Hepatic stellate cell (primary cell): ENCODE measurements at places on chromosomes 11 and 22.

DNA sequence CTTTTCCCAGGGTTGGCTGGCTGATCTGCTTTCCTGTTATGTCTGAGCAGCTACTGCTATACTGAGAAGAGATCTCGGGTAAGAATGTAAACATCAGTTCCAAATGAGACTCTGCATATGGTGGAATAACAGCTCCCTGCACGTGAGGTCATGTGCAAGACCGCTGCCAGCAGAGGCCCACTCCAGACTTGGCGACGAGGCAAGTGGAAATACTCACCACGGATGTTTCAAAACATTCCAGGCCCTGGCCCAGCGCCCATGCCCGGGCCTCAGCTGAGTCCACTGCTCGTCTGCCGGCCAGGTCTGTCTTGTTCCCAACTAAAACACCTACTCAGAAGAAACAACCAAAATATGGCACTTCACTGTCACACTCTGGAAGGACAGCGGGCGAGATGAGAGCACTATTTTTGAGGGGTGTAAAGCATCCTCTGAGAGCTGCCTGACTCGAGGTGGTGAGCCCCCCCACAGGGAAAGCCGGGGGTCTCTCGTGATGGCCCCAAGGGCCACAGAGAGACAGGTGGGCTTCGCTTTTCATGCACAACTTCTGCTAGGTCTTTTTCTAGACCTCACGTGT, 13.1 kb downstream of the IFT27 start:
- no peak for DNase-seq

DNA sequence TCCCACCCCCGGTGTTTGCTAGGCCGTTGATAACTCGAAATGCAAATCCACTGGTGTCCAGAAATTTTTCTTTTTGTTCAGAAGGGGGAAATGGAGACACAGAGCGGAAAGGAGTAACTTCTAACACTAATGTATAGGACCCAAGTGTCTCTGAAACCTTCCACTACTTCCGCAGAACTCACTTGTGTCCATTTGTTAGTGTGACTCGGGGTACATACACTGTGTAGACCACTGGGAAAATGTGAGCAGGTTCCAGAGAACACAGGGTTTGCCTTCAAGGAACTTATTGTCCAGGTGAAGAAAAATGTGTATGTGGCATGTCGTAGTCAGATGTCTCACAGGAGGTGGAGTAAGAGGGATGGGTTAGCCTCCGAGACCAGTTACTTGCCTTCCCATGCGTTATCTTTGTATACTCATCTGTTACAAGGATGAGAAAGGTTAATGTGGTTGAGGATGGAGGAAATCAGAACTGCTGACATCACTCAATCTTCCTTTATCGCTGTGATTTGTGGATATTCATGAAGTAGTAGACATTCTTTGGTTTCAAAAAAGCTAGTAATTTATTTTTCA, 857 bp downstream of the ARCN1 start:
- DNase-seq, result peak; percentile 47

GRCh38 chr11:68216171-68216938, 3.3 kb upstream of the KMT5B start:
- no peak for DNase-seq

GRCh38 chr11:118438314-118438931, 2.1 kb downstream of the KMT2A start:
- peak; percentile 81 for DNase-seq

GRCh38 chr22:31278151-31278621, 14.1 kb downstream of the PIK3IP1 start:
- DNase-seq, result no peak

DNA sequence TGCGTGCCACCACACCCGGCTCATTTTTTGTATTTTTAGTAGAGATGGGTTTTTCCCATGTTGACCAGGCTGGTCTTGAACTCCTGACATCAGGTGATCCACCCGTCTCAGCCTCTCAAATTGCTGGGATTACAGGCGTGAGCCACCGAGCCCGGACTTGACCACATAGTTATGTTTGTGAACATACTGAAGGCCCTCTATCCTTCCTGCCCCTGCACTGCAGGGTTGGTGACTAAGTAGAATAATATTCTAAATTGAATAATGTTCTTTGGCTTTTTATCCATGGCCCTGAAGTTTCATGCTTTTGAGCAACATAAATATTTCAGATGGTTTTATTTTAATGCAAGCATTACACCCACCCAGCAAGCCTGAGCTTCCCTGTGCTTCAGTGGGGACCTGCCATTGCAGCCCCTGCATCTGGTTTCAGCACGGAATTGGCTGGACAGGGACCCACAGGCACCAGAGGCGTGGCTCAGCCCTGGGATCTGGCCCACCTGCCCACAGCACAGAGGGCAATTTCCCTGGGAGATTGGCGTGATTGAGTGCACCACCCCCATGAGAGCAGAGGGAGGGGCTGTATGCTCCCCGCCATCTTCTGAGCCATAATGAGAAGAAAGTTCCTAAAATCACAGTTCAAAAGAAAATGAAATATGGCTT, 460.5 kb downstream of the BRD1 start:
- DNase-seq, result no peak

- DNase-seq, result no peak
Measured at GRCh38 chr11:33575311-33575710, 125.3 kb downstream of the C11orf91 start.

- no peak for DNase-seq
Measured at GRCh38 chr11:21295508-21295907, 626.1 kb downstream of the NELL1 start.

DNA sequence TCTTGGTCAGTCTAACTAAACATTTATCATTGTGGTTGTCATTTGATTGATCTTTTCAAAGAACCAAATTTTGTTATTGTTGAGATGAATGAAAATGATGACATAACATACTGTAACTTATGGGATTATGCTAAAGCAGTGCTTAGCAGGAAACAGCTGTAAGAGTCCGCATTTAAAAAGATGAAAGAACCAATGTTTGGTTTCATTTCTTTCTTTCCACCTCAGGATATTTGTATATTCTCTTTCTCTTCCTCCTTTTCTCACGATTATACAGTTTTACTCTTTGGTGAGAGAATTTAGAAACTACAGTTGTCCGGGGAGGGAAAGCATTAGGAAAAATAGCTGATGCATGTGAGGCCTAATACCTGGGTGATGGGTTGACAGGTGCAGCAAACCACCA, 23.1 kb downstream of the PIH1D2 start:
- no peak for DNase-seq

DNA sequence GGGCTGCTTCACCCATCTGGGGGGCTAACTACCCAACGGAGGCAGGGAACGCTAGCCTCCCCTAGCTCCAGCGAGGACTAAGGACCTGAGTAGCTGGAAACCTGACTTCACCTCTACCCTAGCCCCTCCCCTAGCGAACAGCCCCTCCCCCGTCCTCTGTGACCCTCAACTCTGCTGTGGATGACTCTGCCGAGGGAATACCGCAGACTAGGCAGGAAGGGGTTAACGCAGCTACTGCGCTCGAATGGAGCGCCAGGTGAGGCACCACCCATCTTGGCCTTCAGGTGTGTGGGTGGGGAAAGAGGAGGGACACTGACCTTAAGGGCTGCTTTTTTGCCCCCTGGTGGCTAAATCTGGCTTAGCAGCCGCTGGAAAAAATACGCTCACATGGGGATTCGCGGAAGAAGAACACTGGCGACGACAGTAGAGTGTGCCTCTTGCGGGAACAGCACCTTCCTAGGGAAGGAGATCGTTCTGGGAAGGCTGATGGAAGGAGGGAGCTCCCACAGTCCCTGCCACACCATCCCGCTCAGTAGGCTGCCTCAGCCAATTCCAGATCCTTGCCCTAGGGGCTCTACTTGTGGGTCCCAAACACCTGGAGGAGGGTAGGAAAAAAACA, 4.5 kb upstream of the BCL9L start:
- peak; percentile 78 for DNase-seq

- peak; percentile 31 for DNase-seq
Measured at GRCh38 chr11:28618416-28618815, 510.2 kb downstream of the METTL15 start.

GRCh38 chr11:66006891-66007176, 4.5 kb downstream of the BANF1 start:
- no peak for DNase-seq

GRCh38 chr11:2923446-2924375, 5.5 kb downstream of the PHLDA2 start:
- no peak for DNase-seq

DNA sequence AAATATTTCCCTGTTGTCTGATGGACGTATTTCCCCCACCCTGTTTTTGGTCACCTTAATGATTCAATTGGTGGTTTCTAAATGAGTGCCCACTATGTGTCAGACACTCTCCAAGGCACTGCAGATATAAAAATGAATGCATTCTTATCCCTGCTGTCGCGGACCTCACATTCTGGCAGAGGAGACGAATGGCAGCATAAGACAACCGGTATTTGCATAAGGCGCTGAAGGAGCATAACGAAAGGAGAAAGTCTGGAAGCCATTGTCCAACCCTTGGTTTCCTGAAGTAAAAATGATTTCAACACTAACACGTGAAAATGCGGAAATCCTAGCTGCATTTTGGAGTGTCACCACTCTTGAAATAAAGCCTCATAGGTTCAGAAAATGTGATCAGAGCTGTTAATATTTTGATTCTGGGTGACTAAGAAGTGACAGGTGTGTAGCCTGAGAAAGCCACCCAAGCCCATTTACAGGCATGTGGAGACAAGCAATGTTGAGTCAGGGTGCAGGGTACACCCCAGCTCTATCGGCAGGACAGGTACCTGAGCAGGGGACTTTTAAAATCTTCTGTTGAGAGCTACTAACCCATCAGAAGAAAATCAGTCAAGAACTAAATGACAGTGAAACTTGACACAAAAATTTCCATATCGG, 10.1 kb upstream of the GAB2 start:
- DNase-seq, result no peak

DNA sequence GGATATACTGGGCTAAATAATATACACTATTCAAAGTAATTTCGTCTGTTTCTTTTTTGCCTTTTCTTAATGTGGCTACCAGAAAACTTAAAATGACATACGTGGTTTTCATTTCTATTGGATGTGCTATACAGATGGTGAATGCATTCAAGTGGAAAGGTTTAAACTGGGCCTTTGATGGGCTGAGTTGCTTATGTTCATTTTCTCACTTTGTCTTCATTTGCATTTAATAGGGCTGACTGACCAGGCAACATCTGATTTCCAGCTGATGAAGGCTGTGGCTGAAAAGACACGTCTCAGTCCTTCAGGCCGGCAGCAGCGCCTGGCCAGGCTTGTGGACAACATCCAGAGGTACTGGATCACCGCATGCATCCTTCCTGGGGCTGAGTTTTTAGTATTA, 27.9 kb downstream of the PIWIL4 start:
- DNase-seq, result no peak

GRCh38 chr11:85813721-85814120, 2.8 kb upstream of the SYTL2 start:
- DNase-seq, result no peak

DNA sequence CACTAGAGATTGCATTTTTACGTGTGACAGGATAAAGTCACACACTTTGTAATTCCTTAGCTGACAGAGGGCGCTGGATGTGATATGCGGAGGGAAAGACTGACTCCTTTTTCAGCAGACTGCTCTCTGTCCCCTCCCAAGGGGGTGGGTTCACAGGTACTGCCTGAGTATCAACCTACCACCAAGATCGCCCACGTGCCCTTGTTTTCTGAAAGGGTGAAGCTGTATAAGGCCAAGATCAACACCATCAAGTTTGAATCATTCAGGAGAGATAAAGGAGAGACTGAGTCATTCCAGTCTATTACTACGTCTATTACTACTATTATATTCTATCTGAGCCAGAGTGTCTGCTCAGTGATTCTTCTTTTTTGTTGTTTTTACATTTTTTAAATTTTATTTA, 30.7 kb downstream of the BUD13 start:
- no peak for DNase-seq

GRCh38 chr11:57251491-57252104, 14.5 kb upstream of the APLNR start:
- DNase-seq, result no peak

GRCh38 chr11:100870138-100870537, 183.1 kb downstream of the ARHGAP42 start:
- no peak for DNase-seq

GRCh38 chr11:90732486-90732885, 509.6 kb upstream of the CHORDC1 start:
- no peak for DNase-seq
